ENCODE measurements at places on chromosomes 2 and 18. TPM values are rescaled to one million over a fixed set of nuclear protein-coding genes. Genes with fewer than 3 reads are reported as not detected.

The SLC25A12 gene
- 13.2 TPM for total RNA-seq

The CNTNAP5 gene
- total RNA-seq = not detected

The ALPP gene
- not detected for total RNA-seq

The SERPINB4 gene
- not detected for total RNA-seq

The CFC1 gene
- not detected for total RNA-seq

The NETO1 gene
- total RNA-seq = not detected

The GKN1 gene
- total RNA-seq = not detected

The COLEC11 gene
- total RNA-seq = 1.1 TPM

The RAB6D gene
- not detected for total RNA-seq

The ANKRD53 gene
- 0.15 TPM for total RNA-seq

The RPIA gene
- total RNA-seq = 6.5 TPM

The IL1R1 gene
- 56.8 TPM for total RNA-seq

The PPM1B gene
- 31.5 TPM for total RNA-seq

The MPP4 gene
- 1.4 TPM for total RNA-seq

All from smooth muscle cell of the coronary artery (primary cell).